ENCODE measurements at places on chromosomes 2 and 18.

GRCh38 chr2:41941831-41942230 lies 106.0 kb upstream of the PKDCC start:
- DNase-seq: no peak

GRCh38 chr2:19754907-19755306 lies 146.9 kb downstream of the TTC32 start:
- DNase-seq: no peak

GRCh38 chr18:3014503-3015203 lies 1.7 kb upstream of the LPIN2 start:
- no peak for DNase-seq

GRCh38 chr2:202909394-202910192 lies 1.9 kb downstream of the WDR12 start:
- DNase-seq: no peak

DNA sequence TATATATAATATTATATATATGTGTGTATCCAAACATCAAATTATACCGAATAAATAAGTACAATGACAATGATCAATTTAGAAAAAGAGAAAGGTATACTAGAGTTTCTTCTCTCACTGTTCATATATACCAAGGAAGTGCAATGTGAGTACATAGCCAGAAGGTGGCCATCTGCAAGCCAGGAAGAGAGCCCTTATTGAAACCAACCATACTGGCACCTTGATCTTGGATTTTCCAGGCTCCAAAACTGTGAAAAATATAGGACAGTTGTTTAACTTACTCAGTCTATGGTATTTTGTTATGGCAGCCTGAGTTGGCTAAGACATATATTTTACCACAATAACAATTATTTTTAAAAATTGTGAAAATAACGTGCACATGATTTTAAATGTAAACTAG lies 1490.2 kb upstream of the SLC39A10 start:
- no peak for DNase-seq

GRCh38 chr2:136770384-136770783 lies 5.0 kb downstream of the THSD7B start:
- DNase-seq: no peak

- DNase-seq: peak; percentile 66
Measured at GRCh38 chr2:157784169-157784822, 91.8 kb downstream of the ACVR1 start.

GRCh38 chr18:5414546-5414945 lies 119.0 kb upstream of the ZBTB14 start:
- no peak for DNase-seq

- no peak for DNase-seq
Measured at GRCh38 chr2:161631855-161632391, 7.7 kb downstream of the SLC4A10 start.

- DNase-seq: no peak
Measured at GRCh38 chr2:238425979-238426567, 654 bp upstream of the ASB1 start.

GRCh38 chr2:121966663-121967062 lies 211.2 kb downstream of the TSN start:
- DNase-seq: no peak

GRCh38 chr18:55627007-55627406 lies 39.0 kb upstream of the TCF4 start:
- DNase-seq: no peak
